Esophagus muscularis mucosa (tissue), 4 donors: ENCODE measurements at places on chromosomes 13 and 19.

- no peak overlapping the region for H3K27ac ChIP-seq
- H3K27me3 ChIP-seq = no peaks in the 10 kb centered on the region
- H3K4me3 ChIP-seq = no peak overlapping the region
- no peaks in the 10 kb centered on the region for H3K4me1 ChIP-seq
Measured at GRCh38 chr13:91567485-91568207, 169.2 kb downstream of the GPC5 start.

DNA sequence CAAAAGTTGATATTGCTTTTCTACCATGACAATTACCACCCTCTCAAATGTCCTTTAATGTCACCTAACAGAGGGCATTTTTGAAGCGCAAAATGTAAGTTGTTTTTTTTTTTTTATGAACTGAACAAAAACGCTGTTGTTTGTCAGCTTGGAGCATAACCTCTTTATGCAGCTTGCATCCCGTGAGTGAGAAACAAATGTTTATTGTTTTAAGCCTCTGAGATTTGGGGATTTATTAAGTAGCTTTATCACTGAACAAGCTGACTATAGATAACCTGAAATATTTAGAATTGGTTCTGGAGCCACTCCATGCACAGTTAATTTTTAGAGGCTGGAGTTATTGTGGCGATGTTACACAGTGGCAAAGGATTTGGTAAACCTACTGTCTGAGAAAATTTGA is 80.1 kb upstream of the ATXN8OS start:
- H3K36me3 ChIP-seq = no peaks in the 10 kb centered on the region
- H3K4me3 ChIP-seq = no peak overlapping the region
- H3K27ac ChIP-seq = no peak overlapping the region
- no peaks in the 10 kb centered on the region for H3K4me1 ChIP-seq

DNA sequence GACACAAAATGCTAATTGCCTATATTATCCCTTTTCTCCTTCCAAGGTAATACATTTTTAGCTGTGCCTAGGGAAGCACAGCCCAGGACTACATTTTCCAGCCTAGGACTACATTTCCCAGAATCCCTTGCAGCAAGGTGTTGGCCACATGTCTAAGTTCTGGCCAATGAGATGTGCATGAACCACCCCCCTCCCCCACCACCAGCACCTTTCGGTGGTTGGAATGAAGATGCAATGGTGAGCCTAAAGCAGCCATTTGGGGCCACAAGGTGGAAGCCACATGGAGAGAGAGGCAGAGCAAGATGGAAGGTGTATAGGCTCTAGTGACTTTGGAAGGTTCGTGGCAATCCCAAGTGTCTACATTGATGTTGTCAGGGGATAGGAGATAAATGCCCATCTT is 16.2 kb downstream of the UNC13A start:
- H3K27me3 ChIP-seq = no peaks in the 10 kb centered on the region
- no peaks in the 10 kb centered on the region for H3K36me3 ChIP-seq
- no peak overlapping the region for H3K27ac ChIP-seq
- no peak for DNase-seq

DNA sequence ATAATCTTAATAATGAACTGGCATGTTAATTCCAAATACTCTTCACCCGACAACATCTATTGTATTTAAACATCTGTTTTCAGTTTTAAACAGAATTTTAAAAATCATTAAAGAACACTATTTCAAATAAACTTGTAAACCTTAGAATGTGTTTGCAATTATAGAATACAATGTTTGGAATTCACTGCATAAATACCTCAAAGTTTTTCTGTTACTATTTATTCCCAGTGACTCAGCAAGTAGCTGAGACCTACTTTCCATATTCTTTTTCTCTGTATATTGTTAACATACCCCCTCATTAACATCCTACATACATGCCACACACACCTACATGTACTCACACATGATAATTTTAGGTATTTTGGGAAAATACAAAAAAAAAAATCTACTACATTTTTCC is 1134.3 kb downstream of the SLITRK1 start:
- H3K27me3 ChIP-seq = no peaks in the 10 kb centered on the region
- DNase-seq = no peak
- no peak overlapping the region for H3K4me3 ChIP-seq
- H3K4me1 ChIP-seq = peaks cover 11% of the 10 kb centered on the region
- H3K36me3 ChIP-seq = no peaks in the 10 kb centered on the region
- H3K27ac ChIP-seq = no peak overlapping the region

- H3K4me3 ChIP-seq = no peak overlapping the region
- DNase-seq = no peak
- H3K27me3 ChIP-seq = no peaks in the 10 kb centered on the region
- H3K4me1 ChIP-seq = no peaks in the 10 kb centered on the region
Measured at GRCh38 chr13:99844421-99844820, 127.1 kb downstream of the ZIC5 start.

- peak overlapping the region; percentile 84 for H3K27ac ChIP-seq
- no peaks in the 10 kb centered on the region for H3K27me3 ChIP-seq
- peaks cover 86% of the 10 kb centered on the region for H3K4me1 ChIP-seq
- peaks cover 4% of the 10 kb centered on the region for H3K36me3 ChIP-seq
Measured at GRCh38 chr19:29680447-29680846, 15.2 kb downstream of the PLEKHF1 start.

DNA sequence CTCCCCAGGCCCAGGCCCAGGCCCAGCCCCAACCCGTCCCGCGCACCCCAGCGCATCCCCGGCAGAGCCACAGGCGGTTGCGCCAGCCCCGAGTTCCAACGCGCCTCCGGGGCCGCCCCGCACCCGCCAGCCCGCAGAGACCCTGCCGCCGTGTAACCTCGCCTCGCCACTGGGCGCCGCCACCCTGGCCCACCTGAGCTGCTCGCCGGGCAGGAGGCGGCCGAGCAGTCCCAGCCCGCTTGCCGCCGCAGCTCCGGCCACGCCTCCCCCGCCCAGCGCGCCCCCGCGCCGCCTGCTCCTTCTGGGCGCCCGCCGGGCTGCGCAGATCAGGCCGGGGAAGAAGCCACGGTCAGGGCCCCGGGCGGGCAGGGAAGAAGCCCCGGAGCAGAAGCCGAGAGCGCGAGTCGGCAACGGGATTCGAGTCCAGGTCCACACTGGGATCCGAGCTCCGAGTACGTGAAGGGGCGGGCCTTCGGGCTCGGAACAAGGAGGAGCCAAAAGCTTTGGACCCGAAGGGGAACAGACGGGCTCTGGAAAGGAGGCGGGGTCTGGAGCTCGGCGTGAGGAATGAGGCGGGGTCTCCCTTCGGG is at the start of gene MBOAT7:
Gene MBOAT7, minus strand, starts transcription at position 436 of the 590 bp plus-strand sequence. CDS start 1,072 bp downstream, outside the sequence.
- H3K4me3 ChIP-seq = peak within 1 kb of the TSS; percentile 76
- peaks cover 34% of the 10 kb centered on the region for H3K4me1 ChIP-seq
- peaks cover 27% of the 10 kb centered on the region for H3K36me3 ChIP-seq
- H3K27me3 ChIP-seq = no peaks in the 10 kb centered on the region

GRCh38 chr13:34765446-34766180 is 176.5 kb upstream of the NBEA start:
- H3K4me3 ChIP-seq = no peak overlapping the region
- peaks cover 13% of the 10 kb centered on the region for H3K4me1 ChIP-seq
- no peaks in the 10 kb centered on the region for H3K27me3 ChIP-seq
- DNase-seq = no peak

DNA sequence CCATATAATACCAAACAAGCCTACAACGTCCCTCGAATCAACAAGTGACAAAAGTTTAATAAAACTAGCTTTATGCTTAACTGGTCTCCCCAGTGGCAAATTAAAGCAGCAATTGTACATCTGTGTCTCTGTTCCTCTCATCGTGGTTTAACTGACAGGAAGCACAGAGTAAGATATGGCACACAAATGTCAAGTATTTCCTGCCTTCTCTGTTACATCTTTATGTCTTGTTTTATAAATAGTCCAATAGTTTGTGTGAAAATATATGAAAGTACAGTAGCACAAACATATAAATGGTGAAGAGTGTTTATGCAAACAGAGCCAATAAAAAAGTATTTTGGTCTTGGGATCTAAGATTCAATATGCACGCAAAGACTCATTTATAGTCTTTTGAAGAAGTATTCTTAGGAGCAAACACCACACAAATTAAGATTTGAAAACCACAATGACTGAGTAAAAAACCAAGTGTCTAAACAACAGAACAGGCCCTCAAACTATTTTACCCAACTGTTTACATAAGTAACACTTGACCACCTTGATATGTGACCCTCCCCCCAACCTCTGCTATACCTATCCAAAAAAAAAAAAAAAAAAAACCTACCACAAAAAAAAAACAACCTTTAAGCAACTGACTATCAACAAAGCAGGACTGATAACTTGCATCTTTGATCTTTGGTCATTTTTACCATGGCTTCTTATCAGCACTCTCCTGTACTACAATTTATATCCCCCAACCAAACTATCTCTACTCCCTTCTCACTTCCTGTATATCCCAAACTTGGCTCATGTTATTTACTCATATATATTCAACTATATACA is 14.0 kb downstream of the ELF1 start:
- H3K36me3 ChIP-seq = no peaks in the 10 kb centered on the region
- no peak for DNase-seq
- no peak overlapping the region for H3K4me3 ChIP-seq
- H3K27ac ChIP-seq = no peak overlapping the region
